ENCODE measurements at places on chromosomes 6 and 20.

- DNase-seq = no peak
These were observed 29.3 kb upstream of the XRN2 start for GRCh38 chr20:21273755-21274386.

GRCh38 chr6:170280689-170281045 is 10.2 kb downstream of the DLL1 start:
- no peak for DNase-seq

- DNase-seq = no peak
These were observed 61.5 kb upstream of the TFB1M start for GRCh38 chr6:155375801-155376200.

DNA sequence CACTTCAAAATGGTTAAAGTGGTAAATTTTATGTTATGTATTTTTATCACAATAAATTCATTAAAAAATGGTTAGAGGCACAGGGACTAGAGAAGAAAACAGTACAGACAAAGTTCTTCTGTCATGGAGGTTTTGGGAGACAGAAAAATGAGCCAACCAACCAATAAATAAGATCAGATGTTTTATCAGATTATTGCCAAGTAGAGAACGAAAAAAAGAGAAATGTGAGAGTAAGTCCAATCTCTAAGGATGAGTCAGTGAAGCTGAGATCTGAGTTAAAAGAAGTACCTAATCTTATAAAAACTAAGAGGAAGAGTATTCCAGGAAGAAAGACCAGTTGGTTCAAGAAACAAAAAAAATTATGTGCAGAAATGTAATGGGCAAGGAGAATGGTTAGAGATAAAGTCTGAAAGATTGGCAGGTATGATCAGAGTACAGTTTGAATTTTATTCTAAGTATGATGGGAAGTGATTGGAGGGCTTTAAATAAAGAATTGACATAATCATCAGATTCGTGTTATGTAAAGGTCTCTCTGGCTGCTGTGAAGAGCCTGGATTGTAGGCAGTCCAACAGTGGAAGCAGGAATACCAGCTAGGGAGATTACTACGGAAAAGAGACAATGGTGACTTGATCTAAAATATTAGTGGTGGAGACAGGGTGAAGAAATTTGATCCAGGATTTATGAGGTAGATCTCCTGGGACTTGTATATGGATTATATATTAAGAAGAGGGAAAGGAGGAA is 79.6 kb downstream of the RCAN2 start:
- DNase-seq = no peak

DNA sequence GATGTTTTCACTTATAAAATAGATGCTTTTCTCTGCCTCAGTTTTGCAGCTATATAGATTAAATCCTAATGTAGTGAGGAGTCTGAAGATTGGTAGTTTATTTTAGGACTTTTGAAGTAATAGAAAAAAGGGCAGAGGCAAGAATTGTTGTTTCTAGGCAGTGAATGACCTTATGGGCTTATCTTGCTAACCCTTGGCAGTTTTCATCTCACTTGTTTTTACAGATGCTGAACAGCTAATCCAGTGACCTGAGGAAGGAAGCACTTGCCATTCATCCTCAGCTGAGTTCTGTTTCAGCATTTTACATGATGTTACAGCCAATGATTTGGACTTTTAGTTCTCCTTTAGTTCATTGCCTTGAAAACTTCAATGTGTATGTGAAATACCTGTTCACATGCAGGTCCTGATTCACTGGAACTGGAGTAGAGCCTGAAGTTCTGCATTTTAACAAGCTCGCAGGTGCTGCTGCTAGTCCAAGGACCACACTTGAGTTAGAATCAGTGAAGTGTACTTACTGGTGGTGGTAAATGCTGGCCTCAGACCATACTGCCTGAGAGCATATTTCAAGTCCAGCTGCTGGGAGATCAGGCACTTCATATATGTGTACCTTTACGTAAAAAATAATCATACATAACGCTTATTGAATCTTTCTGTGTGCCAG is 86.9 kb downstream of the TULP4 start:
- no peak for DNase-seq

DNA sequence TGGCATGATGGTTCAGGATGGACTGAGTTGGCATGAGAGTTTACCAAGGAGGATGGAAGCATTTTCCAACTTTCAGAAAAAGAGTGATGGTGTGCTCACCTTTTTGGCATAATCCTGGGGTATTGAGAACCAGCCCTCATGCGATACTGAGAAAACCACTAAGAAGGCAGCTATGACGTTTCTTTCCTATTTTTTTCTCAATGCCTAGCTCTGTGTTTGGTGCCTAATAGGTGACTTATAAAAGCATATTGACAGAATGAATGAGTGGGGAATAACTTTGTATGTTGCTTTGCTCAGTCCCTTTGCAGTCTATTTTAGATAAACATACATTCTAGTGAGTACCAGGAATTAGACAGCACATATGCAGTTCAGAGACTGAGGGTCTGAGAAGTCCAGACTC is 816.3 kb downstream of the DHX35 start:
- no peak for DNase-seq

- no peak for DNase-seq
These were observed 474 bp downstream of the TPX2 start for GRCh38 chr20:31739550-31739977.

Data from stimulated activated CD4-positive, alpha-beta T cell treated with anti-CD3 and anti-CD28 coated beads, Interleukin-2, amount 100 ng/mL, for 24 hours (primary cell).